HuH-7.5 (cell line): ENCODE measurements at places on chromosomes 12 and 14.

- no peak for DNase-seq
Observed at GRCh38 chr14:71242237-71242748, 335.0 kb downstream of the PCNX1 start.

GRCh38 chr12:115972241-115972640 lies 305.3 kb downstream of the MED13L start:
- DNase-seq: no peak

- no peak for DNase-seq
Observed at GRCh38 chr14:90815572-90815821, 733 bp downstream of the TTC7B start.

GRCh38 chr12:1226951-1227350 lies 235.9 kb downstream of the ERC1 start:
- DNase-seq: no peak

DNA sequence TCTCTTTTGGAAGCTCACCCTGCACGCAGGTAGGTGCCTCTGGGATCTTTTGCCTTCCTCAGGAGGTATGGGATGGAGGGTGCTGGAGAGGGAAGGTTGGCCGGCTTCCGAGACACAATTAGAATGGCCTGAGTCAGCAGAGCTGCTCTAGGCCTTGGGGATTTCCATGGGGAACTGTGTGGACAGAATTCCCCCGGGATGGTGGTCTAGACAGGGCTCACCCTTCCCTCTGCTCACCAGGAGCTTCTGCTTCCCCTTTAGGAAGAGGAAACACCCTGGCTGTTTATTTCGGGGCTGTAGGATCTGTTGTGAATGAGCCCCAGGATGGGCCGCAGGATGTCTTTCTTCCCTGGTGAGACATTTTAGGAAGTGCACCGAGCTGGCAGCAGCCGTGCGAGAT lies 43.7 kb upstream of the TMED10 start:
- DNase-seq: no peak

DNA sequence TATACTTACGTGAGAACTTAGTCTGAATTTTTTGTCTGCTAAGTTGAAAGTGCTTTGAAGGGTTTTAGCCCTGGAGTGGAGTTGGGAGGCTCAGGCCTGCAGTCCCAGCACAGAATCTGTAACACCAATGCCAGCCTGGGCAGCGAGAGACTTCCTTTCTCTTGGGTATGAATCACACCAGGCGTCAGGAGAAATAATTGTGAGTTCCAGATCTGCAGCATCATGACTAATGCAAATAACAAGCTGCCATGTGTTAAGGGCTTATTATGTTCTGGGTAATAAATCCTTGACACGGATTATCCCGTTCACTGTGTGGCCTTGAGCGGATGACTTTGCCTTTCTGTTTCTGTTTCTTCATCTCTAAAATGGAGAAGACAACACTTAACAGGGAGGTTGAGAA lies 70.6 kb downstream of the B4GALNT3 start:
- DNase-seq: no peak

DNA sequence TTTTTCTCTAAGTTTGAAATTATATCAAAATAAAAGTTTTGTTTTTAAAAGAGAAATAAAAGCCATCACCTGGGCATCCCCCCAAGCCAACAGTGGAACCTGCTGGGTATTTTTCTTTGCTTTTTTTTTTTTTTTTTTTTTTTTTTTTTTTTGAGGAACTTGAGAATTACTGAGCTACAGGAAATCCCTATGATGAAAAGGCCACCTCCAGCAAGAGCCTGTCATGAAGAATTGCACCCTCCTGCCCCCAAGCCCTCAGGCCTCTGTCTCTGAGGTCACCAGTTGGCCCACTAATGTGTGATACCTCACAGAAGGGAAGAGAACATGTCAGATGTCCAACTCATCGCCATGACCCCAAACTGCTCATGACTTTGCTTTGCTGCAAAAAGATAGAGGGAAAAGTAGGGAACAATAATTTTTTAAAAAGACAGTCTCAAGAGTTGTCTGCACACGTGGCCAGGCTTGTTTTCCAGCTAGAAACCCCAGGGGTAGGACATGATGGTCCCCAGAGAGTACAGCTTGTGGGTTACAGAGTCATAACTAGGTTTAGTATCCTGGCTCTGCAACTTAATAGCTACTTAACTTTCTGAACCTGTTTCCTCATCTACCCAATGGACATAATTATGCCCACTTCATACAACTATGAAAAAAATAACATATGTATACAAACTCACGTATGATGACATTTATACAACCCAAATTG lies 124.3 kb upstream of the EGLN3 start:
- DNase-seq: no peak

DNA sequence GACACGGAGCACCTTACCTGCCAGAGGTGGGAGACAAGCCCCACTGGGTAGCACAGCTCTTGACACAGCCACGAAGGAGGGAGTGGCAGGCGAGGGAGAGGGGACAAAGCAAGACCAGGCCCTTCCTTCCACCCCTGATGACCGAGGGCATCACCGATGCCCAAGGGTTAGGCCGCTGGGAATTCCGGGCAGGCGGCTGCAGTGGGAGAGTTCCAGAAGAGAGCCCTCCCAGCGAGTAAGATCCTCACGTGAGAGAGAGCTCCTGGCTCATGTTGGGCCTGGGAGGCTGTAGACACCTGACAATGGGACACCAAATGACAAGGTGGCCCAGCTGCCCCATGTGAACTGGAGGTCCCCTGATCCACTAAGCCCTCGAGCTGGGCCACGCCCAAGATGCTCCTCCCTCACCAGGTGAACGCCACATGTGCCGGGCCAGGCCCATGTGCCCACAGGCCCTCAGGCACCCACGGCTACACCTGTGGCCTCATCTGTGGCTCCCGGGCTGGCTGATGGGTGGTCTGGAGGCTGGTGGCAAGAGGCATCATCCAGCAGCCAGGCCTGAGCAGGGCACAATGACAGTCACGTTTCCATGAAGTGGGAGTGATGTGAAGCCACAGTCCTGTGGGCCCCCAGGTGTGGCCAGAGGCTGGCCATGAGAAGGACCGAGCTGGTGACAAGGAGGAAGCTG lies 32.1 kb upstream of the C14orf180 start:
- no peak for DNase-seq

DNA sequence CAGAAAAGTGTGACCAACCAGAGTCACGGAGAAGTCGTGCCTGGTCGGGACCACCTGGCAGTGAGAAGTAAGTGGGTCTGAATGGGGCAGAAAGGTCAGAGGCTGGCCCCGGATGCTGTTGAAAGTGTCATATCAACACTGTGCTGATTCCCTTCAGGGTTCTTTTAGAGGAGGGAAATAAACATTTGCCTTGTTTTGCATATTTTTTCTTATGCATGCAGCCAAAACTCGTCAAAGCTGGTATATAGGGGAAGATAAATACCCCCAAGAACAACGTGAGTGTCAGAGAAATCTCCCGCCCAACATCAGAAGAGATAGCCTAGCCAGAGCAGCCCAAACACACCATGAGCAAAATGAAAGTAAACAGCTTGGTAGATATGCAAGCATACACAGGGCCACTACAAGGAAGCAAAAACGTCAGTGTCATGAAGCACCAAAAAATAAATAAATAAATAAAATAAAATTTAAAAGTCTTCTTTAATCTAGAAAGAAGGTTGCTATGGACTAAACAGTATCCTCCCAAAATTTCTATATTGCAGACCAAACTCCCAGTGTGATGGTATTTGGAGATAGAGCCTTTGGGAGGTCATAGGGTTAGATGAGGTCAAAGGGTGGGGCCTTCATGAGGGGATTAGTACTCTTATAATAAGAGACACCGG lies 22.1 kb downstream of the EIF5 start:
- DNase-seq: no peak
